ENCODE measurements at places on chromosomes 7 and 10. TPM values are rescaled to one million over a fixed set of nuclear protein-coding genes. Genes with fewer than 3 reads are reported as not detected.

EIF4EBP2 gene
- 57.8 TPM for total RNA-seq

GRCh38 chr10:97974100-97974499 is 56.3 kb downstream of the CRTAC1 start:
- DNase-seq = no peak

MYL10 gene
- total RNA-seq = not detected

ETV1 gene
- 45.3 TPM for total RNA-seq

GRCh38 chr7:125648543-125648942 is 718.9 kb upstream of the POT1 start:
- DNase-seq = no peak

DNA sequence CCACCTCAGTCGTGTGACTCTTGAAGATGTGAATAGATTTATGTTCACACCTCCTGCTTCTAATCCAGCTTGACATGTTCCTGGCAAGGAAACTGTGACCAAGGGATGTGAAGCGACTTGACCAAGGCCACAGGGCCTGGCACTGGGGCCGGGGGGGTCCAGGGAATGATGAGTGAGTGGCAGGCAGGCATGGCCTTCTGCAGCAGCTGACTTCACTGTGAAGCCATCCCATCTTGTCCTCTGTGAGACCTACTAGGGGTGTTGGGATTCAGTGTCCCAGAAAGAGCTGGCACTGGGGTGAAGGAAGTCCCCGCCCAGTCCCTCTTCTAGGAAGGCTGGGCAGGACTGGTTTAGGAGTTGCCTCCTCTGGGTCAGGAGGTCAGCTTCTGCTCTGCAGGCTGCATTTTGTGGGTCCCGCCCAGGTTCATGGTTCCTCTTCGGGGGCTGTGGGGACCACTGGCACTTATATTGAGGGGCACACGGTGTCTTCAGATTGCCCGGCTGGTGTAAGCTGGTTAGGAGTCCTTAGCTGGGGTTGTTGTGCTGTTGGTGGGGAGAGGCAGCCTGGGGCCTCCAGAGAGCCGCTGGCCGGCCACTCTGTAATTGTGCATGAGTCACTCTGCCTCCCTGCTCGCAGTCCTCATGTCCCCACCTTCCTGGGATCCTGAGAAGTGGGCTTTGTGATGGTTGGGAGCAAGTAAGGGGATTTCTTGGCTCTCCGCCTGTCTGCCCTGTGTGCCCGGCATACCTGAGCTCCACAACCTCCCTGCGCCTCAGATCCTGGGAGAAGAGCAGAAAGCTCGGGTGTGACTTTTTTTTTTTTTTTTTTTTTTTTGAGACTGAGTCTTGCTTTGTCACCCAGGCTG is 11.0 kb downstream of the ZMIZ1 start:
- no peak for DNase-seq

DNA sequence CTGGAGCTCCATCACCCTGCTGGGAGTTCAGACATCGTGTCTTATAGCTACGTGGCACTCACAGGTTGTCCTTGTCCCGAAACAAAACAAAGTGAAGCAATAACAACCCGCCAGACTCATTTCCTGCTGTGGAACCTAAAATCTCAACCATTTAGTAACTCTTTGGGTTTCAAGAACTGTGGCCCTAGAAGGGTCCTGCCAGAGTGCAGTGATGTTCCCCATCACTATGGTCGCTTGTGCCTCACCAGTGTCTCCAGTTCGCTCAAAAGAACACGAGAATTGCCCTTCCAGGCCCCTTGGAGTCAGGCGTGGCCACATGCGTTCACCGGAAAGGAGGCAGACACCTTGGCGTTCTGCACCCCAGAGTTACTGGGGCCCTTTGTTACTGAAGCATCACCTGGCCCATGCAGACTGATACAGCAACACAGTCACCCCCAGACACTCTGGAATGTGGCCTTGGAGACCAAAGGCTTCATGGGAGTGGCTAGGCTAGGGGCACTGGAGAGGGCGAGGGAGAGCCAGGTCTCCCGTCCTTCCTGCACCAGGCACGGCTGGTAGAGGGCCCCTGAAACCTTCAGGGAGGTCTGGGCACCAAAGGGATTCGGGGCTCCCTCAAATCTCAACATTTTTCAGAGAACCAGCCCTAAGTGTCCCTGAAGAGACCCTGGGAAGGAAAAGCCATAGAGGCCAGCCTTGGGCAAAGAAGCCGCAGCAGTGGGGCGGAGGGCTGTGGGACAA is 908 bp downstream of the CRYGN start:
- peak; percentile 53 for DNase-seq

CTTNBP2 gene
- total RNA-seq = 21.5 TPM

AKR1C1 gene
- total RNA-seq = 84.2 TPM

DNA sequence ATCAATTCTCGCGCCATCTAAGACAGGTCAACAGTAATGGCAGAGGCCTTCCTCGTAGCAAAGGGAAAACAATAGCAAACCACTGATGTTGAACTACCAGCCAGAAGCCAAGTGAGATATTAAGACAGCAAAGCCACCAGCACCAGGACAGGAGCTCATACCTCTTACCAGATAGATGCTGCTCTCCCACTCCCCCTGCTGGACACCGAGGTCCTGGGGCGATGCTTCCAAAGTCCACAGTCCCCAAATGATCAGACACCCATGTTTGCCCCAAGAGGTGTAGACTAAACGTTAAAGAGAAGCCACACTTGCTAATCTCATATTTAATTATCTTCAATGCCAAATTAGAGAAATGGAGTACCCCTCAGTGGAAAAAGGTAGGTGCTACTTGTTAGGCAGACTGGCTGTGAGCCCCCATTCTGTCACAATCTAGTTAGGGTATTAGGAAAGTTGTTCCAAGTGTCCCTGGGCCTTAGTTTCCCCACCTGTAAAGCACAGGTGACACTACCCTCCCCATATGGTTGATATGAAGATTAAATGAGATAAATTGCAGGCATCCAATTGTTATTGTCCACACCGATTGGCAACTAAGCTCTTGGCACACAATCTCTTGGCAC is 39.9 kb downstream of the TOMM7 start:
- peak; percentile 72 for DNase-seq

CCDC3 gene
- 114 TPM for total RNA-seq

GTF2IRD2 gene
- total RNA-seq = 46.5 TPM

GRCh38 chr7:94170836-94171235 is 166.7 kb upstream of the BET1 start:
- DNase-seq = no peak

- DNase-seq = no peak
These were observed 111.2 kb downstream of the OSBPL3 start for GRCh38 chr7:24868741-24869140.

- no peak for DNase-seq
These were observed 2.9 kb upstream of the MMP21 start for GRCh38 chr10:125778556-125778955.

DNA sequence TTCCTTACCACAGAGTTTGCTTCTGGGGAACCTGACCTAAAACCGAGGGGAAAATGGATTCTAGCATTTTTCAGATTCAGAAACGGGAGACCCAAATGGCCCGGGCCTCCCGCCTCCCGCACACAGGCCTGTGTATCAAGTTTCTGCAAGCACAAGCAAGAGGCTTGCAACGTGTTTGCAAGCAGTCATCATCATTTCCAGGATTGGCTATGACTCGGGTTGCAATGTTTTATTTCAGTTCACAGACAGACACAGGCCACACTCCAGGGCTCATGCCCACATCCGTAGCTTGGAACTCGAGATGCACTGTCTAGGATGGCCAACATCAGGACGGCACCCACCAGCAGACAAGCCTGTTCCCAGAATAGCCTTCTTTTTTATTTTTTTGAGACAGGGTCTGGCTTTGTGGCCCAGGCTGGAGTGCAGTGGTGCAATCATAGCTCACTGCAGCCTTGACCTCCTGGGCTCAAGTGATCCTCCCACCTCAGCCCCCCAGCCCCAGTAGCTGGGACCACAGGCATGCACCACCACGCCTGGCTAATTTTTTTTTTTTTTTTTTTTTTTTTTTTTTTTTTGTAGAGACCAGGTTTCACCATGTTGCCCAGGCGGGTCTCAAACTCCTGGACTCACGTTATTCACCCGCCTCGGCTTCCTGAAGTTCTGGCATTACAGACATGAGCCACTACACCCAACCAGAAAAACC is 68.1 kb upstream of the FOXK1 start:
- DNase-seq = no peak

DNA sequence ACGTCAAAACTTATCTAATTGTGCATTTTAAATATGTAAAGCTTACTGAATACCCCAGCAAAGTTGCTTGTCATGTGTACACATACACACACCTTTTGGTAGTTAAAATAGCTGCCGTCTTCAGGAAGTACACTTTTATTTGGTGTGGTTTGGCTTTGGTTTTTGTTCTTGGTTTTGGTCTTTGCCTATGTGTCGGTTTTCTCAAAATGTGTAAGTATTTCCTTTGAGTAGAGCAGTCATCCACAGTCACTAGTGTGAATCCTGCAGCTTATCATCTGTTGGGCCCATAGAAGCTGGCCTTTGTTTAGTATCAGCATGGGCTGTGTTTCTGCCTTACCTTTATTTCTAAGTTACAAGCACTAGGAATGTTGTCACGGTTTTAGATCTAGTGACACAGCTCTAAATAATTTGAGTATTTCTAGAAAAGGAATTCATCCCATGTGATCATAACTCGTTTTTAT is 35.3 kb downstream of the NET1 start:
- no peak for DNase-seq

GRCh38 chr10:114879093-114879492 is 57.5 kb downstream of the FHIP2A start:
- DNase-seq = no peak

DNA sequence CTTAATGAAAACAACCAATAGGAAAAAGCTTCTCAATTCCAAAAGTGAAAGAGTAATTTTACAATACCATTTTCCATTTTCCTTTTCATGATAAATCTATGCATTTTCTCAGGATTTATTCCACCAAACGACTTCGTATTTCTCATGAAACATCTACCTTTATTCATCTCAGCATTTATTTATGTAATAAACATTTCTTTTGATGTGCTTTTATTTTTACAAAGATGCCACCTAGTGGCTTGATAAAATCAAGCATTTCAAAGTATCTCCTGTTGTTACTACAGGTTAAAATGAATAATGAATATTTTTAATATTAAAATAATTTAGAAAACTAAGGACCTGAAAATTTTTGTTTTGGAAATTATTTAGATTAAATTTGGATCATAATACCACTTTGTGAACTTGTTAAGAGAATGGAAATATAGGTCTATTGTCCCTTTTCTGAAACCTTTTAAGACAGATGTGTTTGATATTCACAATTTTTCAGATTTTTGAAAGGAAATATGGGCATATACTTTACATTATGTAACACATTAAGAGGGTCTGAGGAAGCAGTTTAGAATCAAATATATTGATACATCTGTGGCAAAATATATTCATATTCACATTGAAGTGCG is 2.7 kb upstream of the IQUB start:
- DNase-seq = no peak

- no peak for DNase-seq
These were observed 1.8 kb downstream of the IGFBP3 start for GRCh38 chr7:45919231-45919784.

Measured in sciatic nerve (tissue), 2 donors.